ENCODE measurements at places on chromosomes 1 and 21.

DNA sequence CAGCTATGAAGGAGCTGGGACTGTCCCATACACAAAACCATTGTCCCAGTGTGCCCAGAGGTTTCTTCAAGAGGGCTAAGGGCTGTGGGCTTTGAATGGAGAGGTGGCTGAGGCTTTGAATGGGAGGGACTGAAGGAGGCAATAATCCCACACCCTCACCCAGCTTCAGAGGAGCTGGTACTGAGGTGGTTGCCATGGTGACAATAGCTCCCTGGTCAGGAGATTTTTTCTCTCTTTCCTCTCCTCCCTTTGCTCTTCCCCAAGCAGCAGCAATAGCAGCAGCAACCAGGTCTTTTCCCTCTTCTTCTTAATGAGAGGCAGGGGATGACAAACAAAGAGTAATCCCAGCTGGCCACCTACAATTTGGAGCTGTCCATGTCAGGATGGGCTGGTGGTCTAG is 1.6 kb downstream of the HPCAL4 start:
- DNase-seq = no peak

GRCh38 chr1:52365071-52365745 is 797 bp downstream of the CC2D1B start:
- no peak for DNase-seq

DNA sequence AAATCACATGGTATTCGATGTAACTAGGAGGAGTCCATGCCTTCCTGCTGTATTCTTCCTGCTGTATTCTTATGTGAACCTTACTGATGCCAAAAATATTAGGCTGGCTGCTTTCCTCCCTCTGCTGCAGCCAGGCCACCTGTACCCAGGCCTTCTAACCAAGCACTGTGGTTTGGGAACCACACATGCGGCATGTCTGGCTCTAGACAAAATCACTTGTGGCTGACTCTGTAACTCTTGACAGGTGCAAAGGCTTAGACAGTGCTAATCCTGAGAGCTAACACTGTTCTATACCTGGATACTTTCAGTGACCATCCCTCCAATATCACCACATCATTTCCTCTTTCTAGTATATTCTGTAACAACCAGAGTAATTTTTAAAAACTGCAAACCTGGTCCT is 67.7 kb downstream of the PCP4 start:
- DNase-seq = no peak

DNA sequence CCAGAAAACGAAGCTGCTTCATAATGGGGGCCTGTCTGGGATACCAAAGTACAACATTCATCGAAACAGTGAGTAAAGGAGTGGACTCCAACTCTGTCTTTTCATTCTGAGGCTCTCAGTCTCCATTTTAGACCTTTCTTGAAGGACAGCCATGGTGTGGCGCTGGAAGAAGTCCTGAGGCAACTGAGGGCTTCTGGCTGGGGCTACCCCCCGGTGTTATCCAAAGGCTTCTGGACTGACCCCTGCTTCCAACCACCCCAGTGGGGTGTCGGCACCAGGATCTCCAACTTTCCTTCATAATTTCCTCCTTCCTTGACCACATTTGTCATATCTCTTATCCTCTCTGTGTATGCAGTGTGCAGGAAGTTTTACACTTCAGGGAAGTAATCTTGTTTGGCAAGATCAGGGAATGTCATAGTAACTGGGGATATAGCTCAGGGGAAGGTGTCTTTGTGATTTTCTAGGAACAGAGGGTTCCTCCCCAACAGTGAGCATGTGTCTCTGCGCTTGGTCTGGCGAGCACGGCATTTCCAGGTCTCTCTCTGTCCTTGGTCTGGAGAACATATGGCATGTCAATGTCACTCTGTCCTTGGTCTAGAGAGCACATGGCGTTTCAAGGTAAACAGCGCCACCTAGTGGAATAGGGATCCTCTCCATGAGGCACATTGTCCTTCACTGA is 19.4 kb upstream of the BSDC1 start:
- peak; percentile 83 for DNase-seq

GRCh38 chr1:151577173-151577572 is 34.7 kb upstream of the SNX27 start:
- DNase-seq = peak; percentile 51

DNA sequence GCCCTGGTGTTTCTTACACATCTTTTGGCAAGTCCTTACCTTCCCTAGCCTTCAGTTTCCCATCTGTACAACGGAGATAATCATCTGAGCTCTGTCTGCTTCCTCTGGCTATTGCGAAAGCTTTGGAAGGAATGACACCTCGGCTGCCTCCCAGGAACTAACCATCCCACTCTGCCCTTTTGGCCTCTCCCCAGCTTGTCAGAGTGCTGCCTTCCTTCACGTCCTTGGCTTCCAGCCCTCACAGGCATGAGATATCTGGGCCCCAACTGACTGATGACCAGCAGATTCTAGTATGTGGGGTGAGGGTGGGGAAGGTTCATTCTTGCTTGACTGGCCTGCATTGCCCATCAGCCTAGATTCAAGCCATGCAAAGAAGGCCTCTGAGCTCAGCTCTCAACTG is 253.1 kb upstream of the FGGY start:
- no peak for DNase-seq

DNA sequence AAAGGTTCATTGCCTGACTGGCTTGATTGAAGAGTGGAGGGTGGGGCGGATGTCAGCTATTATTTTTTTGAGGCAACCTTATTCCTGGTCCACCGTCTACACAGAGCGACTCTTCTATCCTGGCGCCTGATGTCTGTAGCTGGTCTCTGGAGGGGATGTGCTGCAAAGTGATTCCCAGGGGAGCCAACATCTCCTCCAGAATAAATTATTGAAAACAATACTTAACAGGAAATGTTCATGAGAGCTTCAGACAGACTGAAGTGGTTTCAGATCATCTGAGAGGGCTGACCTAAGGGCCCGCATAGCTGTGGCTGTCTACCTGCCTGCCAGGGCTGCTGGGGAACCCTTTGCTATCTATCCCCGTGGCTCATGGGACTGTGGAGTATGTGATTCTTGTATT is 66.7 kb downstream of the TEX35 start:
- DNase-seq = no peak

- no peak for DNase-seq
Observed at GRCh38 chr1:212683357-212683722, 16.3 kb downstream of the BATF3 start.

DNA sequence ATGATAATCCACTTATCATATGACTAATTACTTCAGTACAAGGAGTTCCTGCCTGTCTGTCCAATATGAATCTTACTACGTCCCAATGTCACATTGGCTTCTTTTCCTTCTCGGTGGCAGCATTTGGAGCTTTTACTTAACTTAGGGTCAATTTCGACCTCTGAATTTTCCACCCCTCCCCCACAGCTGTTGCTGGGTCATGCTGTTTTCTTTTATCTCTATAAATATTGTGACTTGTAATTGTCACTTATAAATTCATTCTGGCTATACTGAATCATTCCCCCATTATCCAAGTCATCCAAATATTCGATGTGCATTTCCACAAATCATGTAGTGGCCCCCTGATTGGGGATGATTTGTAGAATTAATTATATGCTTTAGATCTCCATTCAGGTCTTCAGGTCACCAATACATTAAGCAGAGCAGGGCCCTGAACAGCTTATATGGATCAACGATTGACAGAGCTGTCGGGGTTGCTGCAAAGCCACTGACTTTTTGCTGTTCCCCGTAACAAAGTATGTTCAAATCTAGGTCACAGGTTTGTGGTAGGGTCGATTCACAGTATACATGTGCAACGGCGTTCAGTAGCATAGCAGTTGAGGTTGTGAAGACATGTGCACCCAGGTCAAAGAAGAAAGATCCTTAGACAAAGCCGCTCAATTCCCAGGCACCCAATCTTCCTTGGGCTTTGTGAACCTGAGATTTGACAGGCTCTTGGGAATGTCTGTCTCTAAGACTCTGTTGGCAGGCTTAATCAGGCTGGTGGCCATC is 18.3 kb upstream of the RNU1-4 start:
- DNase-seq = no peak

DNA sequence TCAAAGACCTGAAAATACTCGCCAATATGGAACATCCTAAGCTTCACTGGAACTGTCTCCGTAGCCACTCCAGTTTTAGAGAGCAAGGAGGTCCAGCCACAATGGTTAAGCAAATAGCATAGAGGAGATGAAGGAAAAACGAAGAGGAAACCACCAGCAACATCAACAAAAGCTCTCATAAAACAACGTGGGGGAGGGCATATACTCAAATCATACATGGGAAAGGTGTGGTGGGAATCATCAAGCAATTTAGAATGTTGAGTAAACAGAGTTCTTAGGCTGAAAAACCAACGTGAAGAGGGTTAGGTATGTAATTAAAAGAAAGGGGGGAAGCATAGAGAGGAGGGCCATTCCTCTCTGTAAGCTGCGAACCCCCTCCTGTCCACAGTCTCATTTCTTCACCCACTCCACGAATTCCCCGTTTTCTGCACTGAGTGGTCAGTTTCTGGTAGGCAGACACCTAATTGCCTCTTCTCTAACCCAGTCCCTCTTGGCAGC is 1.0 kb downstream of the TMEM59 start:
- no peak for DNase-seq

DNA sequence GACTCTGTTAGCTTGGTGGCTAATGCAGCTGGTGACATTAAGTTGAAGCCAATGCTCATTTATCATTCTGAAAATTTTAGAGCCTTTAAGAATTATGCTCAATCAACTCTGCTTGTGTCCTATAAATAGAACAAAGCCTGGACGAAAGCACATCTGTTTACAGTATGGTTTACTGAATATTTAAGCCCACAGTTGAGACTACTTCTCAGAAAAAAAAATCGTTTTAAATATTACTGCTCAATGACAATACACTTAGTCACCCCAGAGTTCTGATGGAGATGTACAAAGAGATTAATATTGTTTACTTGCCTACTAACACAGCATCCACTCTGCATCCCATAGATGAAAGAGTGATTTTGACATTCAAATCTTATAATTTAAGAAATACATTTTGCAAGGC is 79.6 kb downstream of the NEGR1 start:
- no peak for DNase-seq

DNA sequence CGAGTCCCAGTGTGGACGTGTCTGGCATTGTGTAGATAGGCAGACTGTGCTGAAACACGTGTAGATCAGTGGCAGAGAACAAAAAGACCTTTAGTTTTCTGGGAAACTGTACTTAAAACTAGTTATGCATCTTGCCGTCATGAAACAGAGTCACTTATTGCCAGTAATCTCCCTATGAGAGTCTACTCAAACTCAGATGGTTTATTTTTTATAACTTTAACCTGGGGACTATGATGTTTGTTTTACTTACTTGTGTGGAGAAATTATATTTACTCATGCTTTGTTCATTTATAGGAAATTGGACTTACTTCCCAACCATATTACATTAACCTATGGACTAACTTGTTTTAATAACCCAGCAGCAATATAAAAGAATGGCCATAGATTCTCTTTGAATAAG is 54.1 kb upstream of the ABCG1 start:
- no peak for DNase-seq

- no peak for DNase-seq
Observed at GRCh38 chr1:92910081-92910480, 51.2 kb downstream of the DIPK1A start.

DNA sequence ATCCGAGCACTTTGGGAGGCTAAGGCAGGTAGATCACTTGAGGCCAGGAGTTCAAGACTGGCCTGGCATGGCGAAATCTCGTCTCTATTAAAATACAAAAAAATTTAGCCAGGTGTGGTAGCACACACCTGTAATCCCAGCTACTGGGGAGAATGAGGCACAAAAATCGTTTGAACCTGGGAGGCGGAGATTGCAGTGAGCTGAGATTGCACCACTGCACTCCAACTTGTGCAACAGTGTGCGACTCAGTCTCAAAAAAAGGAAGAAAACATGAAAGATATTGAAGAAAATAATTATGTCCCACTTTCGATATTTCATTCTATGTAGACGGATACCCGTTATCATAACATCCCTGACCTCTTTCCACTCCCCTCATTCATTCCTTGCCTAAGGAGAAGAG is 19.2 kb downstream of the TUT4 start:
- no peak for DNase-seq

DNA sequence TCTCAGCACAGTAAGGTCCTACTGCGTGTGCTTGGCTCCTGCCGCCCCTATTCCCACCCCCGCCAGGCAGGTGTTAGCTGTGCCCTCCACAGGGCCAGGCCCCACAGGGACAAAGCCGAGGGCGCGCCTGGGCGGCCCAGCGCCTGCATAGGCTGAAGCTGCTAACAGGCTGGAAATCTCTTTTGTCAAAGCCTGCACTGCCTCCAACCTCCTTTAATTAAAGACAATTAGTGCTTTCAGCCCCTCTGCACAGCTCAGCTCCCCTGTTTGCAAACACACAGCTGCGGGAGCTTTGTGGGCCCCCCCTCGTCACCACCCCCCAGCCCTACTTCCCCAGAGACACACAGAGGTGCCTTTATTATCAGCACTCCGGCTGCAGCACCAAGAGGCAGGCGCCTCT is 95.9 kb downstream of the EPHB2 start:
- no peak for DNase-seq

DNA sequence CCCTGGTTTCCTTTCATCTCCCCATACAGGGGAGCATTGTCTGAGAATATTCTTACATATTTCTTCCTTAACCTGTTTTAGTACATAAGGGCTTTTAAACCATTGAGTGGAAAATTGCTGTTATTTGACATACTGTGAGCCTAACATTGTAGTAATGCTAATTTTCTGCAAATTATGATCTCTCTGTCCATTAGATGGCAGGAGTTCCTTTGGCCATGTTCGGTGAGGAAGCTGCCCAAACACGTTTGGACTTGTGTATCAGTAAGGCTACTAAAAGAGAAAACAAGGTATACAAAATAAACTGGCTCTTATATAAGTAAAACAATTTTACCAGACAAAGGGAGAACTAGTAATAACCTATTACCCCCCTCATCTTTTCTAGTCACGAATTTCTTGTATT is 29.2 kb downstream of the CDC7 start:
- DNase-seq = no peak

GRCh38 chr1:152179566-152179965 is 20.5 kb upstream of the RPTN start:
- DNase-seq = no peak

DNA sequence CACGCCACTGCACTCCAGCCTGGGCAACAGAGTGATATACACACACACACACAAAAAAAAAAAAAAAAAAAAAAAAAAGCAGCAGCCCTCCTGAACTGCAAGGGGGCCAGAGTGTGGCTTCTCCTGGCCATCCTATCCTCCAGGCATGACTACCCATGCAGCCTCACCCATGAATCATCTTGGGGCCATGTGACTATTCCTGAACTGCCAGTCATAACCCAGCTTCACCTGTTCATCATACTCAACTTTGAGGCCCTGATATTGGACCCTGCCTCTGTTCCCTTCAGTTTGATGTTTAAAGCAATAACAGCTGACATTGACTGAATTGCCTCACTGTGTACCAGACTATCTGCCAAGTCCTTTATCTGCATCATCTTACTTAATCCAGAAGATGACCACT is 2.8 kb upstream of the HPCAL4 start:
- DNase-seq = no peak

- DNase-seq = no peak
Observed at GRCh38 chr1:170970256-170970655, 34.9 kb downstream of the MROH9 start.

DNA sequence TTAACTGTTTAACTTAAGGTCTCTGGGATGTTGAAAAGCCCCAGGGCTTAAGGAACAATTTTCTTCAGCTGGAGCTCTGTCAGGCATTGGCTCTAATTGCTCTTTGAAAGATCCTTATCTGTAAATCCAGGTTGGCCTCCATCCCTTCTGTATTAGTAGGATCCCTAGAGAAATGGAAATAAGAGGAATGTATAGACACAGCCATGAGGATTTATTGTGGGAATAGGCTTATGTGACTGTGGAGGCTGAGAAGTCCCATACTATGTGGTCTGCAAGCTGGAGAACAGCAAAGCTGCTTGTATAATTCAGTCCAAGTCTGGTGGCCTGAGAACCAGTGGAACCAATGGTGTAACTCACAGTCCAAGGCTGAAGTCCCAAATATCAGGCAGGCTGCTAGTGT is 47.6 kb upstream of the VAV3 start:
- no peak for DNase-seq

All from NT2/D1 (cell line).